ENCODE measurements at places on chromosomes 5 and 9. TPM values are rescaled to one million over a fixed set of nuclear protein-coding genes. Genes with fewer than 3 reads are reported as not detected.

The CWC27 gene
- 15.8 TPM for total RNA-seq

The BTNL9 gene
- 1.0 TPM for total RNA-seq

The CD74 gene
- 51.1 TPM for total RNA-seq

The SYK gene
- 4.9 TPM for total RNA-seq
